Esophagus muscularis mucosa (tissue), 4 donors: ENCODE measurements at places on chromosomes 5 and 9.

GRCh38 chr9:124452841-124453585 lies 2.8 kb downstream of the ADGRD2 start:
- DNase-seq: no peak
- H3K27ac ChIP-seq: no peak overlapping the region
- H3K4me3 ChIP-seq: peak overlapping the region; percentile 14
- H3K36me3 ChIP-seq: no peaks in the 10 kb centered on the region

GRCh38 chr9:90287567-90288274 lies 354.9 kb downstream of the DIRAS2 start:
- H3K36me3 ChIP-seq: no peaks in the 10 kb centered on the region
- H3K27me3 ChIP-seq: peaks cover 17% of the 10 kb centered on the region
- no peak overlapping the region for H3K4me3 ChIP-seq
- no peak for DNase-seq

DNA sequence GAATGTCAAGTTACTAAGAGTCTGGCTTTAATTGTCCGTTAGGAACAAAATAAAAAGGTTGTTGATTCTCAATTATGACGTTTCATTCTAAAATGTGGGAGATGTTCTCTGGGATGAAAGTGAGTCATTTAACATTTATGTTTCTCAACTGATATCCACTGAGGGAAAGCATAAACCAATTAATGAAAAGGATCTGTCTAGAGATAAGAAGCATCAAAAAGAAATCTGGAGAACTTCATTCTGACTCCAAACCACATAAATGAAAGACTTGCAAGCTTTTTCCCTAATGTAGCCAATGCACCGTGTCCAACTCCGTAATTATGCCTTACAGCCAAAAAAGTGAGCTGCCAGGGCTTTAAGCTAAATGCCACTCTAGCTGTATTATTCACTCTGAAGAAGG lies 654.2 kb downstream of the TLE1 start:
- no peak overlapping the region for H3K4me3 ChIP-seq
- H3K36me3 ChIP-seq: no peaks in the 10 kb centered on the region
- peaks cover 5% of the 10 kb centered on the region for H3K4me1 ChIP-seq
- H3K27me3 ChIP-seq: no peaks in the 10 kb centered on the region

GRCh38 chr9:27179245-27179865 lies 70.3 kb downstream of the TEK start:
- H3K4me3 ChIP-seq: no peak overlapping the region
- peaks cover 5% of the 10 kb centered on the region for H3K4me1 ChIP-seq
- DNase-seq: no peak
- no peaks in the 10 kb centered on the region for H3K36me3 ChIP-seq

- no peak overlapping the region for H3K27ac ChIP-seq
- no peak overlapping the region for H3K4me3 ChIP-seq
- no peaks in the 10 kb centered on the region for H3K27me3 ChIP-seq
- H3K4me1 ChIP-seq: no peaks in the 10 kb centered on the region
These were observed 1271.6 kb downstream of the PTPRD start for GRCh38 chr9:9341203-9341602.

- no peaks in the 10 kb centered on the region for H3K27me3 ChIP-seq
- no peak overlapping the region for H3K4me3 ChIP-seq
- DNase-seq: no peak
- no peak overlapping the region for H3K27ac ChIP-seq
- no peaks in the 10 kb centered on the region for H3K36me3 ChIP-seq
These were observed 31.5 kb upstream of the SEMA4D start for GRCh38 chr9:89529243-89530035.

GRCh38 chr9:4235420-4235819 lies 64.4 kb downstream of the GLIS3 start:
- H3K27ac ChIP-seq: no peak overlapping the region
- H3K4me3 ChIP-seq: no peak overlapping the region
- DNase-seq: no peak
- H3K27me3 ChIP-seq: no peaks in the 10 kb centered on the region

GRCh38 chr5:177189965-177190364 lies 56.4 kb downstream of the NSD1 start:
- H3K27me3 ChIP-seq: no peaks in the 10 kb centered on the region
- DNase-seq: no peak
- H3K4me3 ChIP-seq: no peak overlapping the region
- peaks cover 32% of the 10 kb centered on the region for H3K36me3 ChIP-seq
- H3K27ac ChIP-seq: no peak overlapping the region

DNA sequence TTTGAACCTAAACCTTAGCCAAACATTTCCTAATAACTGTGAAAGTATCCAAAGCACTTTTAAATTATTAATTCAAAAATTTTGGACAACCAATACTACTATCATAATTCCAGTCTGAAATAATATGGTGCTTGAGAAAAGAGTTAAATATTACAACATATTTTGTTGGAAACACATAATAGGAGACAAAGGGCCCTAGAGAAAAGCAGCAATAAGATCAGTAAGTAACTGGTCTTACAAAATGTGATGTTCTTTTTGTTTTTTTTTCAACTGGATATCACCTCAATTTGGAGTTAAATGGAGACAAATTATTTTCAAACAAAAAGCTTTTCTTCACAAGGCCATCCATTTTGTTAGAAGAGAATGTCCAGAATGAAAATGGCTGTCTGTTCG lies 21.1 kb downstream of the SRFBP1 start:
- no peak overlapping the region for H3K27ac ChIP-seq
- no peak for DNase-seq
- H3K27me3 ChIP-seq: no peaks in the 10 kb centered on the region
- no peaks in the 10 kb centered on the region for H3K36me3 ChIP-seq
